ENCODE measurements at places on chromosomes 2 and 18.

- DNase-seq = no peak
Observed at GRCh38 chr2:127609818-127610217, 36.1 kb upstream of the GPR17 start.

GRCh38 chr2:172323256-172323655 is 104.1 kb upstream of the ITGA6 start:
- DNase-seq = no peak

DNA sequence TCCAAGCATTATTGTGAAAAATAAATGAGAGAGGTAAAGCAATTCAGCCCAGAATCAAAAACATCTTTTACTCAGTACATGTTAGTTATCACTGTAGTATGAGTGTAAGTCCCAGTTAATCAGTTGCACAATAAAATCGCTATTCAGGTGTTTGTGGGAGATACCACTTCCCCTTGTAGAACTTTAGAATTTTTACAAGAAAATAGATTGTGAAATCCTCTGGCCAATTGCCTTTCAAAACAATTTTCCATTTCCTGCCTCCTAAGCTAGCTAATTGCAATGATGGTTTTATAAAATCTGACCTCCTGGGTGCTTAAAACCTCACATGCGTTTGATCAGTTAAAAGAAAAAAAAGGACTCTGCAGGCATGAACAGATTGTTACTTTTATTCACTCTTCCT is 332.5 kb downstream of the PID1 start:
- no peak for DNase-seq

DNA sequence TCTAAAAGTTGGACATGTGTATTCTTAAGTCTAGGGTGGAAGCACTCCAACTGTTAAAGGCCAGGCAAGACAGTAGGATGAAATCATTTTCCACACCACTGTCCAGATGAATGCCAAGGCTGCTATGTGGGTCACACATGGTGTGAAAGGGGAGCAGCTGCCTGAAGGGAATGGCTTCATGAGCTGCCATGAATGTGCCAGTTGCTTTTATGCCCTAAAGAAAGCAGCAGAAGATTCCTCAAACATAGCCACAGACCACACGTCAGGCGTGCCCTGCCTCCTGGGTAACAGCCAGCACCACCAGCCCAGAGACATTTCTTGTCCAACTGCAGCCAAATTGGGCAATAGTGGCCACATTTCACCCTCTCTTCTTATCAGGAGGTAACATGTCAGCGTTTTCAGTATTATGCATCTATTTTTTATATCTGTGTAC is 130.2 kb downstream of the MTCL1 start:
- DNase-seq = no peak
